ACHN (cell line): ENCODE measurements at places on chromosomes 3 and 15.
A peak's percentile ranks its signal among the peaks of the same experiment; 100 is the strongest.

DNA sequence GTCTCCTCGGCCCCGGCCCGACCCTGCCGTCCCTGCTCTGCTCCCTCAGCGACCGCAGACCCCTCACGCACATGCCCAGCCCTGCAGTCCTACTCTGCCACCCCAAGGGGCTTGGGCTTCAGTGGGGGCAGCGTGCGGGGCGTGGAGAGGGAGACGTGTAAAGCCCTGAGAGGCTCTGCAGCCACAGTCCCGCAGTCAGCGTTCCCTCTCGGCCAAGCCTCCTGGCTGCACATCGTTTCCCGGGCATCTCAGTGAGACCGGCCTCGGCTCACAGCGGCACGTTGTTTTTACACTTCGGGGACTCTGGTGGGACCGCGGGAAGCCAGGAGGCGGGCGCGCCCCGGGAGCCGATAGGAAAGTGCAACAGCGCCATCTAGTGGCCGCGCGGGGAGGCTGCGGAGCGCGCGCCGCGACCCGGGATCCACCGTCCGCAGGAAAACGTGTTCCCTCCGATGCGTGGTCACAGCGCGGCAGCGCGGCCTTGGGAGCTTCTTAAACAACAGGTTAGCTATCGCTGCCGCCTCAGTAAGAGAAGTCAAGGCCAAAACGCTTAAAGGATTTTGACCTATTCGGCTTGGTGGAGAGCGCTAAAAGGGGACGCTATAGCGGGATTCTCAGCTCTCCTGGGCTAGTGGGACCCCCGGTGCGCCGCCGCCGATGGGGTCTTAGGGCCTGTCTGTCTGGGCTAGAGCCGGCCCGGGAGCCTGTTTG lies 226.8 kb upstream of the IGF1R start:
- peak; percentile 35 for DNase-seq

DNA sequence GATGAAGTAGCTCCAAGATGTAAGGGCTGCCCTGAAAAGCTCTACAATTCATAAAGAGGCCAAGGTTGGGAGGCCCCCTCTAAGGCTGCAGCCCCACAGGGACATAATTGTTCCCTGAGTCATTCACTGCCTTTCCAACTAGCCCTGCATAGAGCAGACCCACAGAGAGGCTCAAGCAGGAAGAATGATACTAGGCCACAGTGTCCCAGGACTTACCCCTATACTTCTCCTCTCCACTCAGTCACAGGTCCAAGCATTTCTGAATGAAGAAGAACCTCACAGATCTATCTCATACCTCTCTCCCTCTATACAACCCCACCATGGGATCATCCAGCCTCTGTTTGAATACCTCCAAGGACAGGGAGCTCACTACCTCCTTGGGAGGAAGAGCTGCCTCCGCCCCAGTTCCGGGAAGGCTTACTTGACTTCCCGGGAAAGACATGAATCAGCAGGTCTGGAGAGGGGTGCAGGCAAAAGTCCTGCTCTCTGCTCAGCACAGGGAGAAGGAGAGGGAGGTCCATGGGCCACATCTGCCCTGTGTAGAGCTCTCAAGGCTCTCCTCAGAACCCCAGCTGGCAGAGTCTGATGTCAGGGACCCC lies 6.9 kb upstream of the SKIC8 start:
- DNase-seq: peak; percentile 62

- DNase-seq: no peak
These were observed 8.0 kb downstream of the EPHB1 start for GRCh38 chr3:134803051-134803505.

- DNase-seq: no peak
These were observed 43.8 kb downstream of the RAB6B start for GRCh38 chr3:133851931-133852330.

DNA sequence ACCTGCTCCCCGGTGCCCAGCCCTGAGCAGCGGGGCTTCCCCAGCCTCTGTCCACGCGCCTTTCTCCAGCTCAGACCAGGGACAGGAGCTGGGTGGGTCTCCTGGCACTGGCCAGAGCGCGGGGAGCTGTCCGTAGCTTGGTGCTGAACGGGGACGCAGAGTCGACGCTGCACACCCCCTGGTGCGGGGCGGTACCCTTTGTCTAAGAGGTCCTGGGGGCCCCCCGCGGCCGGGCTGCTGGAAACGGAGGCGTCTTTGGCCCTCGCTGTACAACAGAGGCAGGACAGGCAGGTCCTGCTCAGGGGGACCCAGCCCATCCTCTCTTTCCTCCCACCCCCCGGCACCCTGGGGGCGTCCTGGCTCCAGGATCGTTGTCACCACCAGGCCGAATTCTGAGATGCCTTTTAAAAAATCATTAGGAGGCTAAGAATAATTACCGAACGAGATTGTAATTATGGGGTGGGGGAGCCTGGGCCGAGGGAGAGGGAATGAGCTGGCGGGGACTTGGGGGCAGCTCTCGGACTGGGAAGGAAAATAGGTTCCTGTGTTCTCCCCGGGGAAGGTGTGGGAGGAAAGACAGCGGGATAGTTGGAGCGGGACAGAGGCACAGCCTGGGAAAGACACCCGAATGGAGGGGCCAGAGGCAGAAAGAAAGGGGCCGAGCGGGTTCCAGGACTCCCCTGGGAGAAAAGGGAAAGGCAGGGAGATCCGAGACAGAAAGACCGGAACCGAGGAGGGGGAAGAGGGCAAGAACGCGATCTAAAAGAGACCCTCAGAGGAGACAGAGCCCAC lies 4.1 kb upstream of the SKOR1 start:
- DNase-seq: peak; percentile 56

GRCh38 chr3:142902356-142902755 lies 13.5 kb upstream of the PCOLCE2 start:
- no peak for DNase-seq

GRCh38 chr3:179418610-179419009 lies 32.7 kb downstream of the GNB4 start:
- no peak for DNase-seq

- no peak for DNase-seq
These were observed 122.3 kb downstream of the RSL24D1 start for GRCh38 chr15:55074431-55074830.

GRCh38 chr3:69739204-69740102 lies at the start of gene MITF:
Gene MITF (plus strand): TSS chr3:69739464. CDS start chr3:69739598, 134 bp downstream.
- peak; percentile 89 for DNase-seq

DNA sequence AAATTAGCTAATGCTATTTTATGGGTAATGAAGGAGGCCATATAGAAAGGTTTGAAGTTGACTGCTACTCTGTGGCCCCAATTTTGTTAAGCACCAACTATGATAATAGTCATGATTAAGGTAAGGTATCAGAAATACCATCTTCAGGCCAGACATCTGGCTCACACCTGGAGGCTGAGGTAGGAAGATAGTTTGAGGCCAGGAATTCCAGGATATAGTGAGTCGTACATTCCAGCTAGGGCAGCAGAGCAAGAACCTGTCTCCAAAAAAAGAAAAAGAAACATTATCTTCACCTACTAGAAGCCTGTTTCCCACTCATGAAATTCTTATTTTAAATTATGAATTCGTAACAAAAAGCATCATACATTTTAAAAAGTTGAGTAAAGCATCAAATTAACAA lies 64.4 kb downstream of the LRRC28 start:
- DNase-seq: no peak

GRCh38 chr3:155370764-155371503 lies 77.5 kb upstream of the STRIT1 start:
- DNase-seq: no peak

- DNase-seq: no peak
These were observed 91.7 kb downstream of the NPTN start for GRCh38 chr15:73541479-73541878.

DNA sequence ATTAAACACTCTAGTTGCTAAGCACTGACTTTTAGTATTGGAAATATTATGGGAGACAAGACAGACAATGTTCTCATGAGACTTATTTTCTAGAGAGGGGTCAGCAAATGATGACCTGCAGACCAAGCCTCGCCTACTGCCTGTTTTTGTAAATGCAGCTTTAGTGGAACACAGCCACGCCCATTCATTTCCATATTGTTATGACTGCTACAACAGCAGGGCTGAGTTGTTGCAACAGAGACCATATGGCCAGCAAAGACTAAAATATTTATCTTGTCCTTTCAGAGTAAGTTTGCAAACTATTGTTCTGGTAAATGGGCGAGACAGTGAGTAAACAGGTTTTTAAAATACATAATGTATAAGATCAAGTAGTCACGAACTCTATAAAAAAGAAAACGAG lies 570.2 kb downstream of the NTRK3 start:
- DNase-seq: no peak

DNA sequence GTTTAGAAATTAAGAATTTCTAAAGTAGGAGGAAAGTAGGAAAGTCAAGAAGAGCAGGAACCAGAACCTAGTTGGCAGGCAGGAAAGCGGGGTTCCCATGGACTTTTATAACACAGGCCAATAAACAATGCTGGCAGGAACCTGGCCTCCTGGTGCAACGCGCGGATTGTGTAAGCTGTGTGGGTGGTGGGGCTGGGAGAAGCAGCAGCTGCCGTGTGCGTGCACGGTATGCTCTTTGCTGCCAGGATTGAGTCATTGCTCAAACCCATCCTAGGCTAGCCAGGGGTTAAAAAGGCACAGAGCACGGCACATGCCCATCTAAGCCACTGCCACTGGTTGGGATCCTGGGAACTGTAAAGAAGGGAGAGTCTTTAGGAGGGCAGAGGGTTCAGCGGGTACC lies 209.9 kb upstream of the RGMA start:
- DNase-seq: no peak

GRCh38 chr15:29734917-29735572 lies 87.2 kb downstream of the TJP1 start:
- peak; percentile 88 for DNase-seq

GRCh38 chr3:158249183-158249582 lies 139.3 kb downstream of the RSRC1 start:
- no peak for DNase-seq

DNA sequence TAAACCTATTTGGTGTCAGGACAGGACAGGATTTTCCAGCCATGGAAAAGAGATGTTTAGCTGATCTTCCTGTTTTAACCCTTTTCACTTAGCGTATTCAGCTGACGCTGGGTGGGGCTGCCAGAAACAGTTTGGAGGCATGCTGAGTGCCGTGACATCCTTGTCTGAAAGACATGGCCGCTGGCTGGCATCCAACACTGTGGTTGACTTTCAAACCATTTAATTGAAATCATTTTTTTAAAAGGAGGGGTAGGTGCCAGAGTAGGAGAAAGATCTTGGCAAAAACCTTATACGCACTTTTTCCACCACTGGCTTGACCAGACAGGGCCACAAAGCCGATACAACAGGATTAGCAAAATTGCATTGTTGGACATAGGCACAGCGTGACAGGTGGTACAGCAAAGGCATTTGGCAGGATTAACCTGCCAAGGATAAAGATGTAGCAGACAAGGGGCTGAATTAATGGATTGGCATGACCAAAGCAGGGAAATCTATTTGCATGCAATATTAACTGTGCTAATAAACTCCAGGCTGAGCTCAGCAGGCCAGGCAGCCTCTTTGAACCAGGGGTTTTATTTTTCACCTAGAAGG lies 131.8 kb upstream of the TOPAZ1 start:
- DNase-seq: no peak

- DNase-seq: no peak
These were observed 32.8 kb downstream of the POC1A start for GRCh38 chr3:52121464-52121805.

- no peak for DNase-seq
These were observed 229.7 kb downstream of the RSRC1 start for GRCh38 chr3:158339638-158340037.

DNA sequence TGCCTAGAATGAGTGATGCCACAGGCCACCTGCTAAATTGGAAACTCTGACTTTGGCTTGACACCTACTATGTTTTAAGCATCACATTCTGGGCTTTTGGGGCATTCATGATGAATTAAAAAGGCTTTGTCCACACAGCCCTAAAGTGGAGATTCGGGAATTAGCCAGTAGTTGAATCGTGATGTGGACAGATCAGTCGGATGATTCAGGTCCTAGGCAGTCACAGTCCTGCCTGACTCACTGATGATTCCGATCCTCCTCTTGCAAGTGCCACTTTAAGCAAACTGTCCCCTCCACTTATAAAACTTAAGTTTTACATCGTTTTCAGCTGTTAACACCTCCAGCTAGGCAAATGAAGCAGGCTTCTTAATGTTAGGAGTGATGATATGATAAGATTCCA lies 75.3 kb downstream of the SYNPR start:
- DNase-seq: peak; percentile 16

DNA sequence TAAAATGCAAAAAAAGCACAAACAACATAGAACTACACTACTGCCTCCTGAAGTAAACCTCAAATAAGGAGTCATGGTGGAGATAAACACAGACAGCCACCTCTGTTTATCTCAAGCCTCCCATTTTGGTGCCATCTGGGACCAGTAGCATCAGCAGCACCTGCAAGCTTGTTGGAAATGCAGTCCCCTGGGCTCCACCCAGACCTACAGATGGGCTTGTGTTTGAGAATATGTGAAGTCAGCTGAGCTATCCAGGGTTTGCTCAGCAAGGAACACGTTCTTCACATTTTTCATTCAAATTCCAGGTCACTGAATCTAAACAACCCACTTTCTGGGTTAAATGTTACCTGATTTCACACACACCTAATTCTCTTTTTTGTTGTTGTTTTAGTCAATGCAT lies 45.5 kb downstream of the RASGRF1 start:
- DNase-seq: no peak

DNA sequence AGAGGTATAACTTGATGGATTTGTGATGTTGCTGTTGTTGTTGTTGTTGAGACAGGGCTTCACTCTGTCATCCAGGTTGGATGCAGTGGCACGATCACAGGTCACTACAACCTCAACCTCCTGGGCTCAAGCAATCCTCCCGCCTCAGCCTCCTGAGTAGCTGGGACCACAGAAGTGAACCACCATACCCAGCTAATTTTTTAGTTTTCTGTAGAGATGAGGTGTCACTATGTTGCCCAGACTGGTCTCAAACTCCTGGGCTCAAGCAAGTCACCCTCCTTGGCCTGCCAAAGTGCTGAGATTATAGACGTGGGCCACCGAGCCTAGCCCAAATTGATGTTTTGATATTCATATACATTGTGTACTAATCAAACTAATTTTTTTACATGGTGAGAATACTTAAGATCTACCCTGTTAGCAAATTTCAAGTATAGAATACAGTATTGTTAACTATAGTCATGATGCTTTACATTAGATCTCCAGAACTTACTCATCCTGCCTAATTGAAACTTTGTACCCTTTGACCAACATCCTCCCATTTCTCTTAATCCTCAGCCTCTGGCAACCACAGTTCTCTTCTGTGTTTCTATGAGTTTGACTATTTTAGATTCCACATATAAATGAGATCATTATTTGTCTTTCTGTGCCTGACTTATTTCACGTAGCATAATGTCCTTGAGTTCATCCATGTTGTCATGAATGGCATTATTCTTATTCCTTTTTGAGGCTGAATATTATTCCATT lies 23.2 kb downstream of the LMCD1 start:
- DNase-seq: no peak

DNA sequence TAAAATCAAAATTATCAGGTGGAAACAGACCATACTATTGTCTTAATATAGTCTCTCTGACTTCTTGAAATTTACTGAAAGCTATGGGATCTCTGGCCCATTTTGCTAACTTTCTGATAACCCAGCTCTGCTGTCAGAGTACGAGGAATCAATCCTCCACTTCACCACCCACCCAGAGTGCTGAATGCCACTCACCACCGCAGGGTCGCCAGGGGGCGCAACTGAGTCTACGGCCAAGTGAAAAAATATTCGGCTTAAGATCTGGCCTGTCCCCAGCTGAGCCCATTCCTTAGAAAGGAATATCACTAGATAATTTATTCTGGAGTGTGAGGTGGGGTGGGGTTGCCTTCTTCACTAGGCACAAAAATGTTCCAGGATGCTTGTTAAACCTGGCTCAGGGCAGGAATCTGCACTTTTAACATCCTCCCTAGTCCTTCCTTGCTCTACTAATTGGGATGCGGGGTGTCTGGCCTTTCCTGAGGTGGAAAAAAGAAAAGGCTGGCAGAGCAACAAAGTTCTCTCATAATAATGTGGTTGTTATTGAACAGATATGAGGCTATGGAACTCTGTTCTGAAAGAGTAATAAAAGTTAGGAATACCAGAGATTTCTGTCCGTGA lies 520.6 kb downstream of the MFSD1 start:
- peak; percentile 18 for DNase-seq
